Vein endothelial cell (primary cell): ENCODE measurements at places on chromosomes 13 and 19. TPM values are rescaled to one million over a fixed set of nuclear protein-coding genes. Genes with fewer than 3 reads are reported as not detected.

LATS2 gene
- 55.9 and 59.1 TPM in 2 replicates for total RNA-seq

CEACAM19 gene
- total RNA-seq = 3.3 and 4.6 TPM in 2 replicates

NLRP8 gene
- not detected in 2 replicates for total RNA-seq

CGB5 gene
- not detected in 2 replicates for total RNA-seq

C19orf44 gene
- 3.8 and 4.9 TPM in 2 replicates for total RNA-seq

AZU1 gene
- not detected in 2 replicates for total RNA-seq

BRSK1 gene
- total RNA-seq = 0.29 and 1.3 TPM in 2 replicates

DLL3 gene
- 0.29 and 0.65 TPM in 2 replicates for total RNA-seq

ETFB gene
- 58.4 and 87.9 TPM in 2 replicates for total RNA-seq

SLC46A3 gene
- total RNA-seq = 3.3 and 5.2 TPM in 2 replicates

TMEM150B gene
- not detected in 2 replicates for total RNA-seq

PLEKHF1 gene
- 5.2 and 9.6 TPM in 2 replicates for total RNA-seq

ASF1B gene
- 11.4 and 20.4 TPM in 2 replicates for total RNA-seq

CGB2 gene
- not detected in 2 replicates for total RNA-seq

CEACAM3 gene
- not detected in 2 replicates for total RNA-seq

LRG1 gene
- total RNA-seq = 0.65 and 0.86 TPM in 2 replicates

ATCAY gene
- not detected in 2 replicates for total RNA-seq

ZNF431 gene
- total RNA-seq = 5.2 and 6.2 TPM in 2 replicates

KCNC3 gene
- 0.19 and 0.65 TPM in 2 replicates for total RNA-seq

ASPDH gene
- total RNA-seq = not detected in 2 replicates

RASIP1 gene
- 88.4 and 127 TPM in 2 replicates for total RNA-seq

CAPN12 gene
- total RNA-seq = not detected in 2 replicates

ELSPBP1 gene
- not detected in 2 replicates for total RNA-seq

PSG3 gene
- not detected in 2 replicates for total RNA-seq

CCDC61 gene
- 6.0 and 9.1 TPM in 2 replicates for total RNA-seq

IL11 gene
- total RNA-seq = 0.33 TPM in 1 of 2 replicates, not detected in the other
